ENCODE measurements at places on chromosomes 12 and 14.

GRCh38 chr12:39116861-39117260 is 211.5 kb upstream of the CPNE8 start:
- DNase-seq, result no peak

GRCh38 chr12:14167005-14167628 is 185.7 kb upstream of the GRIN2B start:
- DNase-seq, result peak; percentile 65

GRCh38 chr12:94706250-94706661 is 55.9 kb upstream of the TMCC3 start:
- DNase-seq, result no peak

- DNase-seq, result no peak
Measured at GRCh38 chr14:104247336-104248202, 109.2 kb downstream of the KIF26A start.

DNA sequence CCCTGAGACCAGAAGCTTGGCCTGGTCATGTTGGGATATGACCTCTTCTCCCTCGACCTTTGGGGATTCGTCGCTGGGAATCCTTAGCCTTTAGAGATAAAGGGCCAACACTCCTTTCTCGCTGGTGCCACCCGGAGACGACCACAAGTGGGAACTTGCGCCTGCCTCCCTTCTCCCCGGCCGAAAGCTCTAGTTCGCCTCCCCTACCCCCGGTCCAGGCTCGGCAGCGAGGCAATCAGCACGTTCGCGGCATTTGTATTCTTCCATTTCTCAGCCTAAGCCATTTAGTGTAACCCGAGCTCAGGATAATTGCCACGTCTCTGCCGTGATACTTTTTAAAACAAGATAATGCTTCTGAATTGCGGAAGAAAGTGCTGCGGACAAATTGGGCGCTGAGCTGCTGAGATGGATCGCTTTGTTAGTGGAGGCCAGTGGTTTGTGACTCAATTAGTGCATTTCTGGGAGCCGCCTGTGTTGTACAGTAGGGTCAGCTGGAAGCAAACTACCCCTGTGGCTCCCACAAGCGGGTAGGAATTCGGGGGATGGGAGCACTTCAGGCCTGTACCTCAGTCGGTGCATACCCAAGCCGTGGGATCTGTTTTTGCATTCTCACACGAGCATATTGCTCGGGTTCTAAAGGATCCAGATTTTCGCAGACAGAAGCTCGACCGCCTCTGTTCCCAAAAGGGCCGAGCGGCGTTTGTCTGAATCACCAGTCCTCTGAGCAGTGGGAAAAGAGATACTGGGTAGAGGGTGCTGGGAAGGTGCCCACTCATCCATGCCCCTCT is 6.8 kb upstream of the SIX1 start:
- peak; percentile 43 for DNase-seq

GRCh38 chr14:23365732-23366425 is 907 bp upstream of the EFS start:
- peak; percentile 39 for DNase-seq

- no peak for DNase-seq
Measured at GRCh38 chr12:111155521-111155920, 213.4 kb downstream of the PHETA1 start.

DNA sequence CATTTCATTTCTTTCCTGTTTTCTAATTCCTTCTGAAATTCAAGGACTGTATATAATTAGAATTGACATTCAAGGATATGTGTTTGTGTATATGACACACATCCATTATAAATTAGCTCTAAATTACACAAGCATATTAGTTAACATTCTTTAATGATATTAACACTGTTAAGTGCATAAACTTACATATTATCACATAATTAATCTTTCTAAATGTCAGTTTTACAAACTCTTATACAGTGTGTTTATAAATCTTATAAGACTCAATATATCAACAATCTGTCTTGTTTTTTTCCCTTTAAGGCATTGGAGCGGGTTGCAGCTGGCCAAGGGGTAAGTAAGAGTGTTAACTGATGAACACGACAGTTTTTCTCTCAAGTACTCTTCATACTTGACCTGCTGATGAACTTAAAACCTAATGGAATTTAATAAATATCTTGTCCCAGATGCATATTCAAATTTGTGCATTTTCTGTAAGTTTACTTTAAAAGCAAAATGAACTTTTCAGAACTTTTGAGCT is 76.1 kb downstream of the METTL25 start:
- no peak for DNase-seq

- DNase-seq, result no peak
Measured at GRCh38 chr12:50375802-50376201, 20.6 kb downstream of the FAM186A start.

DNA sequence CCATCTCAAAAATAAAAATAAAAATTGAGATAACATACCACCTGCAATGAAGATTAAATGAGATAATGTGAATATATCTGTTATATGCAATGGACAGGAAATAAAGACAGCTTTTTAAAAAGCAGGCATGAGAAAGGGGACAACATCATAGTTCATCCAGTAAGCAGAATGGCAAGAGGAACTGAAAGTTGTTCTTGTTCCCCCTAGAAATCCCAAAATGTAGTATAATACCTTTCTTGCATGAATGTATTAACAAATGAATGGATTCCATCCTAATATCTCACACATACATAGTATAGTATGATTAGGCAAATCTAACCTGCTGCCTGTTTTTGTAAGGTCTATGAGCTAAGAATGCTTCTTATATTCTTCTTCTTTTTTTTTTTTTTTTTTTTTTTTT is 31.4 kb downstream of the FGD6 start:
- DNase-seq, result no peak

DNA sequence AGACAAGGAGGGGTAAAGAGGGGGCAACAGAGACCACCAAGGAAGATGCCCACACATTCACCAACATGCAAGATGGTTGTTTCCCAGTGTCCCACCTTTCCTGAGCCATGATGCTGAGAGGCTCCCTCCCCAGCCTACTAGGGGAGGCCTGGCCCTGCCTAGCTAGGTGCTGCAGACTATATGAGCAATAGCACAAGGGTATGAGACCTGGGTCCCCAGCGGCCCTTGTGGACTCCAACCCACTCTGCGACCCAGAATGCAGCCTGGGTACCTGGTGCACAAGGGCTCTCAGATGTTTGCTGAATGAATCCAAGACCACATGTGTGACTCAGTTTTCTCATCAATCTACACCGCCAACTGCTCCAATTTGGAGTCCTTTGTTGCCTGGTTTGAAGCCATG is 13.9 kb downstream of the TGFB3 start:
- DNase-seq, result no peak

- DNase-seq, result no peak
Measured at GRCh38 chr14:93879362-93879983, 47.7 kb upstream of the FAM181A start.

- no peak for DNase-seq
Measured at GRCh38 chr14:96390965-96391292, 999 bp upstream of the AK7 start.

GRCh38 chr12:1859643-1860042 is 39.3 kb downstream of the LRTM2 start:
- DNase-seq, result no peak

DNA sequence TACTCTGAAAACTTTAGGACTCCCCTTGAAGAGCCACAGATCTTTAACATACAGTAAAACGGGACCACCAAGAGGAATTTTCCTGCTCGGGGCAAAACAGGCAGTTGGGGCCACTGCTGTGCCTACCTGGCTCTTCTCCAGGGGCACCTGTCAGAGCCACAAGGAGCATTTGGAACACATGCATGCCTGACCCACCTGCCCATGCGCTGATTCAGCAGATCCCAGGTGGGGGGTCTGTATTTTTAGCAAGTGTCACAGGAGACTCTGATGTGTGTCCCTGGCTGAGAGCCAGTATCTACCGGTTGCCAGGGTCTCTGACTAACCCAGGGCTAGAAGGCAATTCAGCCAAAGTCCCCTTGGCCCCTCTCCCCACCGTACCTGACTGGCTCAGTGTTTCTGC is 6.5 kb downstream of the CTDSP2 start:
- no peak for DNase-seq

Measured in nephron progenitor cell (in vitro differentiated cells).